Osteocyte (in vitro differentiated cells): ENCODE measurements at places on chromosomes 16 and 17.

DNA sequence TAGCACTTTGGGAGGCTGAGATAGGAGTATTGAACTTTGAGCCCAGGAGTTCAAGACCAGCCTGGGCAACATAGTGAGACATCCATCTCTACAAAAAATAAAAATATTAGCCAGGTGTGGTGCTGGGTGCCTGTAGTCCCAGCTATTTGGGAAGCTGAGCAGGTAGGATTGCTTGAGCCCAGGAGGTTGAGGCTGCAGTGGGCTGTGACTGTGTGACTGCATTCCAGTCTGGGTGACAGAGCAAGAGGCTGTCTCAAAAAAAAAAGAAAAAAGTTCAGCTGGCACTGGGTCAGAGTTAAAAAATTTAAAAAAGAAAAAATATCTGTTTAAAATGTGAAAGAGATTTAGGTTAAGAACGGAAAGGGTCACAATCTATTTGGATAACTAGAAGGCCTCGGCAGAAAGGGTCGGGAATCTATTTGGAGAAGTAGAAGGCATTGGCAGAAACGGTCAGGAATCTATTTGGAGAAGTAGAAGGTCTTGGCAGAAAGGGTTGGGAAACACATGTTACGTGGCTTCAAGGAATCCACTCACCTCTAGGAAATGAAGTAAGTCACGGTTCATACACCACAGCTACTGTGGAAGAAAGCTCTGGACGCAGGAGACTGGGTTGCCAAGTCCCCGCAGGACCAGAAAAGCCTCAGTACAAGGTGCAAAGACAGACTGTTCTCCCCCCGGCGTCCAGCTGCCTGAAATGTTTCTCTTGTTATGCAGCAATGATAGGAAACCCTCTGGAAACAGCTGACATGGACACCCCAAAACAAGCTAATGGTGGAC lies 25.3 kb downstream of the LMF1 start:
- H3K27me3 ChIP-seq, result no peaks in the 10 kb centered on the region
- H3K4me1 ChIP-seq, result peaks cover 6% of the 10 kb centered on the region
- H3K27ac ChIP-seq, result peak overlapping the region; percentile 28
- DNase-seq, result no peak
- no peak overlapping the region for H3K4me3 ChIP-seq

GRCh38 chr16:9650284-9650683 lies 531.9 kb downstream of the GRIN2A start:
- H3K36me3 ChIP-seq, result no peaks in the 10 kb centered on the region
- no peaks in the 10 kb centered on the region for H3K4me1 ChIP-seq

- no peaks in the 10 kb centered on the region for H3K36me3 ChIP-seq
- DNase-seq, result no peak
- H3K4me3 ChIP-seq, result no peak overlapping the region
- peaks cover 13% of the 10 kb centered on the region for H3K27me3 ChIP-seq
- H3K4me1 ChIP-seq, result peaks cover 7% of the 10 kb centered on the region
These were observed 6.1 kb upstream of the SLFN5 start for GRCh38 chr17:35236821-35237220.

DNA sequence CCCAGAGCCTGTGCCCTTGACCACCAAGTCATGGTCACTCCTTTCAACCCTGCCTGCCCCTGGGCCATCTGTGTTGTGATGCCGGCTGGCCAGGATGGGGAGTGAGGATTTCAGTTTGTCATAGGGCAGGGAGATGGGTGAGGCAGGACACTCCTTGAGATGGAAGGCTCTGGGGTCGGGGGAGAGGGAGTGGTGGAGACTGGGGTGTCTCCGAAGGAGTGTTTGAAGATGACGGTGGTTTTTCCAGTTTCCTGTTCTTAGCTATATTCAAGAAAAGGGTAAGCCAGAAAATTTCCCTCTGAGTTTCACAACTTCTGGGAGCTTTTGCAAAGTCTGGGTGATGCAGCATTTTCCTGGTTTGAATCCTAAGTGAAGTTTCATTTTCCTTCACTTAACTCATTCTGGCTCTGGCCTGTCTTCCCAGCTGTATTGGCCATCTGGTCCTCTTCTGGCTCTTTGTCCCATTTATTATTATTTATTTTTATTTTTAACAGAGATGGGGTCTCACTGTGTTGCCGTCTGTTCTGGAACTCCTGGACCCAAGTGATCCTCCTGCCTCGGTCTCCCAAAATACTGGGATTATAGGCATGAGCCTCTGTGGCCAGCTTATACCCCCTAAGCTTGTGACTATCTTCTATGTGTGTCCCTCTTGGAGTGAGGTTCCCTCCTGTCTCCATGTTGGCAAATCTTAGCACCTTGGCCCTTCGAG lies 27.7 kb downstream of the ABCC1 start:
- H3K27ac ChIP-seq, result peak overlapping the region; percentile 85
- H3K4me1 ChIP-seq, result peaks cover 87% of the 10 kb centered on the region
- no peak overlapping the region for H3K4me3 ChIP-seq
- H3K36me3 ChIP-seq, result peaks cover 39% of the 10 kb centered on the region

GRCh38 chr16:85759631-85760419 lies 8.9 kb upstream of the C16orf74 start:
- peaks cover 2% of the 10 kb centered on the region for H3K36me3 ChIP-seq
- no peak overlapping the region for H3K27ac ChIP-seq

DNA sequence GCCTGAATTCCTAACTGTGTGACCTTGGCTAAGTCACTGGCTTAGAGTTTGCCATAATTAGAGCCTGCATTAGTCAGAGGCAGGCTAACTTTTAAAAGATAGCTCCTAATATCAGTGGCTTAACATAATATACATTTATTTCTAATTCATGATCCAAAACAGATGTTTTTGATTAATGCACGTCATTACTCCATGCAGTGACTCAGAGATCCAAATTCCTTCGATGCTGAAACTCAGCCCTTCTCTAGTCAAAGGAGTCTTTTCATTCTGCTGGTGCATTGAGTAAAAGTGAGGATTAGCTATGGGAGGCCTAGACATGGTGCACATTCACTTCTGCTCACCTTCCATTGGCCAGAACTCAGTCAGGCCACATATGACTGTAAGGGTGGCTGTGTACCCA lies 49.8 kb downstream of the IRX3 start:
- H3K27ac ChIP-seq, result no peak overlapping the region
- no peak overlapping the region for H3K4me3 ChIP-seq
- no peaks in the 10 kb centered on the region for H3K4me1 ChIP-seq

- H3K27me3 ChIP-seq, result peaks cover 23% of the 10 kb centered on the region
- H3K4me3 ChIP-seq, result no peak overlapping the region
- peak; percentile 92 for DNase-seq
- H3K27ac ChIP-seq, result no peak overlapping the region
These were observed 8.6 kb upstream of the UBE2I start for GRCh38 chr16:1300664-1301476.

DNA sequence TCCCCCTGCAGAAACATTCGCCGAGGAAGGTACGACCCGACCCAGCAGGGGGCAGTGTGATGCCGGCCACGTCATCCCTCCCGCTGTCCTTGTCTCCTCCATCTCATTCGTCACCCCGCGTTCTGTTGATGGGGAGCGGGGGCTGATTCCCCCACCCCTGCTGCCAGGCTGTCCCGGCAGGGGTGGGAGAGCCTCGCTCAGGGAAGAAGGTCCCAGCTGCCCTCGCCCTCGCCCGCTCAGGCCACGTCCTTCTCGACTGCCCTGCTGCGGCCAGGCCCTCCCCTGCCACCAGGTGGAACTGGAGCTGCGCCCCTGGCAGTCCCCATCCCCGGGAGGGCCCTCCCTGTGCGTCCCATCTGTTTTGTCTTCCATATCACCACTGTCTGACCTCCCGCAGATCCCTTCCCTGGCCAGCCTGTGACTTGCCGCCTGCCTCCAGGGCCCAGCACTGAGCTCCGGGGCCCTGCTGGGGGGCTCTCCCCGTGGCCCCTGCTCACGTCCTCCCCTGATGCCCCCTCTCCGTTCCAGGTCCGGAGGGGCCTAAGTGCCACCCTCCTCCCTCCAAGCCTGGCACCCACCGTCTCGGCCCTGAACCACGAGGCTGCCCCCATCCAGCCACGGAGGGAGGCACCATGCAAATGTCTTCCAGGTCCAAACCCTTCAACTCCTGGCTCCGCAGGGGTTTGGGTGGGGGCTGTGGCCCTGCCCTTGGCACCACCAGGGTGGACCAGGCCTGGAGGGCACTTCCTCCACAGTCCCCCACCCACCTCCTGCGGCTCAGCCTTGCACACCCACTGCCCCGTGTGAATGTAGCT lies 20.6 kb downstream of the ADAM11 start:
- H3K27ac ChIP-seq, result peak overlapping the region; percentile 54
- no peaks in the 10 kb centered on the region for H3K36me3 ChIP-seq
- no peaks in the 10 kb centered on the region for H3K27me3 ChIP-seq
- peak overlapping the region; percentile 69 for H3K4me3 ChIP-seq
- DNase-seq, result no peak

DNA sequence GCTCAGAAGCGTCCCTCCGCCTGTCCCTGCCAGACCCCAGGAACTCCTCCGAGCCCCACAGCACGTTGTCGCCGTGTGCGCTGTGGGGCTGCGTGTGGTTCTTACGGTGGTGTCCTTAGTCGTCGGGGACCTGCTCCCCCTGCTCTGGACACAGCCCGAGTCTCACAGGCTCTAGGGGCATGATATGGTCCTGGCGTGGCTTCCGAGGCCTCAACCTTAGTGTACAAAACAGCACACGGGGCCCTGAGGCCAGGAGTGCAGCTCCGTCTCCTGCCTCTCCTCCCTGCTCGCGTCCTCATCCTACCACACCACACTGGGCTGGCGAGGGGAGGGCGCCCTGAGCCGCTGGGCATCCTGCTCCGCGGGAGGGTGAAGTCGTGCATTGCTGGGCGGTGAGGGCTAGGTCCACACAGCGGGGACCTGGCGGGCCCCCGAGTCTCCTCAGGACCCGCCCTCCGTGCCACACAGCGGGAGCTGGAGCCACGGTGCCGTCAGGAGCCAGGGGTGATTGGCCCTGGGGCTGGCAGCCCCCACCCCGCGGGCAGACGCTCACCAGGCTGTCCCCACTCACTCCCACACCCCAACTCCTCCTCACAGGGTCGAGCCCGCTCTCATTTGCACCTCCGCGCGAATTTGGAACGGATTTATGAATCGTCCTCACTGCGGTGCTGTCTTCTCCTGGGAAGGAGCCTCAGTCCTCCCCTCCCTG lies 1.2 kb upstream of the MAFG start:
- no peak for DNase-seq
- H3K4me3 ChIP-seq, result peak overlapping the region; percentile 65
- peaks cover under 1% of the 10 kb centered on the region for H3K36me3 ChIP-seq
- peaks cover 44% of the 10 kb centered on the region for H3K4me1 ChIP-seq

DNA sequence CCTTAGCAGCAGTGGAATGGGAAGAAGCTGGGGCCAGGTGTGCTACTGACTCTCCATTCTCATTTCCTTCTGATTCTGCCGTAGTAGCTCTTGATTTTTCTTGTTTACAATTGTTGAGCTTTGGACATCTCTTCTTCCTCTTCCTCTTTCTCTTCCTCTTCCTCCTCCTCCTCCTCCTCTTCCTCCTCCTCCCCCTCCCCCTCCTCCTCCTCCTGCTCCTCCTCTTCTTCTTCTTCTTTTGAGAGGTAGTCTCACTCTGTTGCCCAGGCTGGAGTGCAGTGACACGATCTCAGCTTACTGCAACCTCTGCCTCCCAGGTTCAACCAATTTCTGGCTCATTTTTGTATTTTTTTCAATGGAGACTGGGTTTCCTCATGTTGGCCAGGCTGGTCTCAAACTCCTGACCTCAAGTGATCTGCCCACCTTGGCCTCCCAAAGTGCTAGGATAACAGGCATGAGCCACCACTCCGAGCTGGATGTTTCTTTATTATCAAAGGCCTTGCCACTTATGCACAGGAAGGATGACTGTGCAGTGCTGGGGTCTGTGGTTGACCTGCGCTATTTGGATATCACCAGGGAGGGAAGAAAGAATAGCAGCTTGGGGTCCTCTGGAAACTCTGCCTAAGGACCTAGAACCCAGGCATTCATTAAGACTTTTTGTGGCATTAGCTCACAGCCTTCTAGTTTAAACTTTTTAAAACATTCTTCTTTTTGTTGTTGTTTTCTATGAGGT lies 127.8 kb upstream of the KCNJ16 start:
- no peaks in the 10 kb centered on the region for H3K36me3 ChIP-seq
- H3K27me3 ChIP-seq, result peaks cover 4% of the 10 kb centered on the region
- H3K4me3 ChIP-seq, result no peak overlapping the region
- H3K4me1 ChIP-seq, result peaks cover 15% of the 10 kb centered on the region

GRCh38 chr16:2968368-2968737 lies 795 bp upstream of the PAQR4 start:
- no peaks in the 10 kb centered on the region for H3K36me3 ChIP-seq
- H3K4me3 ChIP-seq, result peak overlapping the region; percentile 68
- peaks cover 5% of the 10 kb centered on the region for H3K27me3 ChIP-seq
- H3K4me1 ChIP-seq, result peaks cover 22% of the 10 kb centered on the region
- no peak overlapping the region for H3K27ac ChIP-seq
- DNase-seq, result no peak

GRCh38 chr17:68585643-68586042 lies 15.5 kb downstream of the FAM20A start:
- H3K4me3 ChIP-seq, result no peak overlapping the region
- no peak for DNase-seq
- H3K36me3 ChIP-seq, result no peaks in the 10 kb centered on the region
- no peak overlapping the region for H3K27ac ChIP-seq

- H3K4me1 ChIP-seq, result peaks cover 63% of the 10 kb centered on the region
- no peak overlapping the region for H3K4me3 ChIP-seq
- peak overlapping the region; percentile 91 for H3K27ac ChIP-seq
- H3K27me3 ChIP-seq, result no peaks in the 10 kb centered on the region
- peak; percentile 90 for DNase-seq
- peaks cover 16% of the 10 kb centered on the region for H3K36me3 ChIP-seq
These were observed 7.5 kb downstream of the LDHD start for GRCh38 chr16:75108792-75109731.

DNA sequence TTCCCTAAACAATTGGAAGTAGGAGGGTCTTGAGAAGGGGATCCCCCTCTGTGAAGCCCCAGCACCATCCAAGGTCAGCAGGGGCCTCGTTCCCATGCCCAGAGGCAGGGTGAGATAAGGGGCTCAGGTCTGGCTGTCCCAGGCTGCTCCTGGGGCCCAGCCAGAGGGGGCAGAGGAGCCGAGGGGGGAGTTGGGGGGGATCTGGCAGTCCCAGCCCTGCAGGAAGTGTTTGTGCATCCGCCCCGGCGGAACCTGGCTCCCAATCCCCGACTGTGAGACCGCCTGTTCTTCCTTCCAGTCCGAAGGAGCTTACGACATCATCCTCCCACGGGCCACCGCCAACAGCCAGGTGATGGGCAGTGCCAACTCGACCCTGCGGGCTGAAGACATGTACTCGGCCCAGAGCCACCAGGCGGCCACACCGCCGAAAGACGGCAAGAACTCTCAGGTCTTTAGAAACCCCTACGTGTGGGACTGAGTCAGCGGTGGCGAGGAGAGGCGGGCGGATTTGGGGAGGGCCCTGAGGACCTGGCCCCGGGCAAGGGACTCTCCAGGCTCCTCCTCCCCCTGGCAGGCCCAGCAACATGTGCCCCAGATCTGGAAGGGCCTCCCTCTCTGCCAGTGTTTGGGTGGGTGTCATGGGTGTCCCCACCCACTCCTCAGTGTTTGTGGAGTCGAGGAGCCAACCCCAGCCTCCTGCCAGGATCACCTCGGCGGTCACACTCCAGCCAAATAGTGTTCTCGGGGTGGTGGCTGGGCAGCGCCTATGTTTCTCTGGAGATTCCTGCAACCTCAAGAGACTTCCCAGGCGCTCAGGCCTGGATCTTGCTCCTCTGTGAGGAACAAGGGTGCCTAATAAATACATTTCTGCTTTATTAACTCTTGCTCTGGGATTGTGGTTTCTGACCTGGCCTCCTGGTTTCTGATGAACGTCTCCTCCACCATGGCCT lies 14.9 kb downstream of the GPRC5C start:
- H3K27me3 ChIP-seq, result no peaks in the 10 kb centered on the region
- H3K27ac ChIP-seq, result no peak overlapping the region
- peaks cover 6% of the 10 kb centered on the region for H3K36me3 ChIP-seq
- no peak for DNase-seq
- H3K4me1 ChIP-seq, result peaks cover 64% of the 10 kb centered on the region

- peaks cover 6% of the 10 kb centered on the region for H3K4me1 ChIP-seq
- no peak overlapping the region for H3K4me3 ChIP-seq
- H3K36me3 ChIP-seq, result peaks cover 17% of the 10 kb centered on the region
- no peaks in the 10 kb centered on the region for H3K27me3 ChIP-seq
These were observed 20.2 kb upstream of the TRIM37 start for GRCh38 chr17:59126809-59127417.
